ENCODE measurements at places on chromosomes 4 and X.
A peak's percentile ranks its signal among the peaks of the same experiment; 100 is the strongest.

DNA sequence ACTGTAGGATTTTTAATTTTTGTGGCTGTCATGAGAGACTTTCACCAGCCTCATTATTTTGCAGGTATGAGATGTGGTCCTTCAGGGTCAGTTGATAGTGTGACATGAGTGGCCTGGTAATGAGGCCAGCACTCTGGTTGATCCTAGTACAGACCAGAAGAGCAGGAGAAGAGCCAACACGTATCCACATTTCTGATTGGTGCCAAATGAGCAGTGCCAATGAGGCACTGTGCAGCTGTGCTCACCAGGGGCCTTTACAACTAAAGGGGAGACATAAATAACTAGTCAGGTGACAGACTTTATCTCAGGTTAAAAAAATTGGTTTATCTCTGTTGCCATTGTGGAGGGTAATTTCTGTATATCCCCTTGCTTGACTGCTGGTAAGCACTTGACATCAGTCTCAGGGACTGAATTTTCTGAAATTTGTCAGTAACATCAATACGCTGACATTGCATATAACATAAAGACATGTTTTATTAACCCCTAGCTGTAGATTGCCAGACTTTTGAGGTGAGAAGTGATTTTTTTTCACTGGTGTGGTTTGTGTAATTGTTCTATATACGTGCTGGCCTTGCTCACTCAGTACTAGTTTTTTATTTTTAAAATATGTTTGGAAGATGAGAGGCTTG is 101.2 kb downstream of the AFF1 start:
- peaks cover 7% of the 10 kb centered on the region for H3K4me1 ChIP-seq
- H3K36me3 ChIP-seq = no peaks in the 10 kb centered on the region
- H3K27ac ChIP-seq = no peak overlapping the region
- no peak for DNase-seq
- H3K4me3 ChIP-seq = no peak overlapping the region
- no peaks in the 10 kb centered on the region for H3K27me3 ChIP-seq

DNA sequence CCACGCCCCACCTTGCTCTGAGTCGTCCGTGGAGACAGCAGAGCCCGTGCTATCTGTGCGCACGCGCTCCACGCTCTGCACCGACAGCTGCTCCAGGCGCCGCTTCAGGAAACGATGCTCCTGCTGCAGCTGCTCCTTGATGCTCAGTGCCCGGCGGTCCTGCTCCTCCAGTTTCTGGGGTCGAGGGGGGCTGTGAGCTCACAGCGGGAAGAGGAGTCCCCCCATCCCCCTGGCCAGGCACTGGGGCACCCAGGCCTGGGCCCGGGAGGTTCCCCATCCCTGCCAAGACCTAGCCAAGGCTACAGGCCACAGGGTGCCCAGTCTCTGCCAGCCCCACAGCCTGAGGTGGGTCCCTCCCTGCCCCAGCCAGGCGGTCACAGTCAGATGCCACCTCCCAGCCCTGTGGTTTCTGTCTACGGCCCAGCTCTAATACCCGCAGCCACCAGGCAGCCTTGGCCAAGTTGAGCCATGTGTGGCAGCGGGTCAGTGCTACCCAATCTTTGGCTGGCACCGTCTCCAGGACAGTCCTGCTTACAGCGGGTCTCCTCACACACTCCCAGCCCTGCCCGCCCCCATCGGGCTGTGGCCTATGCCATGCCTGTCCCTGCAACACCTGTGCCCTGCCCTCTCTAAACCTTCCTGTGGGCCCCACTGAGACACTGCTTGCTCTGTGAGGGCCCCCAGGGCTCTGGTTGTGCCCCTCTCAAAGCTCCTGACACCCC is 9.3 kb upstream of the HAUS3 start:
- DNase-seq = peak; percentile 12
- no peaks in the 10 kb centered on the region for H3K4me1 ChIP-seq
- H3K36me3 ChIP-seq = no peaks in the 10 kb centered on the region
- no peak overlapping the region for H3K4me3 ChIP-seq
- no peak overlapping the region for H3K27ac ChIP-seq

- no peak overlapping the region for H3K27ac ChIP-seq
- peaks cover 5% of the 10 kb centered on the region for H3K27me3 ChIP-seq
- H3K4me1 ChIP-seq = no peaks in the 10 kb centered on the region
- DNase-seq = no peak
- no peaks in the 10 kb centered on the region for H3K36me3 ChIP-seq
- H3K4me3 ChIP-seq = no peak overlapping the region
These were observed 37.3 kb upstream of the BCORL1 start for GRCh38 chrX:129945131-129945530.

GRCh38 chr4:38670939-38671591 is 7.1 kb downstream of the KLF3 start:
- no peak overlapping the region for H3K4me3 ChIP-seq
- H3K27ac ChIP-seq = no peak overlapping the region
- H3K27me3 ChIP-seq = peaks cover 21% of the 10 kb centered on the region
- DNase-seq = no peak
- H3K36me3 ChIP-seq = peaks cover 3% of the 10 kb centered on the region
- peaks cover 87% of the 10 kb centered on the region for H3K4me1 ChIP-seq

DNA sequence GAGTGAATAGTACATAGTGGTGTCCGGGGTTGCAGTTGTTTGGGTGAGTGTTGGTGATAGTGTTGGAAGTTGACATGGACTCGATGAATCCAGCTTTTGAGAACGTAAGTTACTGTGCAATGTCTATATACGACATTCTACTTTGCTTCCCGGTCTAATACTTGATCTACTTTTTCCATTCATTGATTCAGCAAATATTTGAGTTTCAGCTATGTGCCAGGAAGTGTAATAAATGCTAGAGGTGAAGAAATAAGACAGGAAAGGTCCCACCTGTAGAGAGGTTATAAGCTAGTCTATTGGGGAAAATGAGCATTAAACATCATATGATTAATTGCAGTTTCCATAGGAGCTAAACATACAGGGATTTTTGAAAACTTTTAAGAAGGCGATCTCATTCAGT is 22.2 kb upstream of the MAGEC3 start:
- H3K27me3 ChIP-seq = no peaks in the 10 kb centered on the region
- H3K27ac ChIP-seq = no peak overlapping the region
- H3K4me1 ChIP-seq = no peaks in the 10 kb centered on the region
- H3K36me3 ChIP-seq = no peaks in the 10 kb centered on the region
- H3K4me3 ChIP-seq = no peak overlapping the region
